ENCODE measurements at places on chromosomes 2 and 18.

DNA sequence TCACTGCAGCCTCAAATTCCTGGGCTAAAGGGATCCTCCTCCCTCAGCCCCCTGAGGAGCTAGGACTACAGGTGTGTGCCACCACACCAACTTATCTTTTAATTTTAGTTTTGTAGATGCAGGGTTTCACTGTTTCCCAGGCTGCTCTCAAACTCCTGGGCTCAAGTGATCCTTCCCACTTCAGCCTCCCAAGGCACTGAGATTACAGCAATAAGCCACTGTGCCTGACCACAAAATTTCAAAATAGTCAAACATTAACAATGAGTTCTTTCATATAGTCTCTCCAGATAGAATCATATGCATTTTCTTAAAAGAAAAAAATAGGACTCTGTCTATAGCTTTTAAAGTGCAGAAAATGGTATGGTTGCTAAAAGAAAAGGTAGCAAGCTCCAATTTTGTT, 24.9 kb upstream of the PID1 start:
- no peak for DNase-seq

- DNase-seq: no peak
Observed at GRCh38 chr2:205463466-205464025, 218.8 kb upstream of the NRP2 start.

DNA sequence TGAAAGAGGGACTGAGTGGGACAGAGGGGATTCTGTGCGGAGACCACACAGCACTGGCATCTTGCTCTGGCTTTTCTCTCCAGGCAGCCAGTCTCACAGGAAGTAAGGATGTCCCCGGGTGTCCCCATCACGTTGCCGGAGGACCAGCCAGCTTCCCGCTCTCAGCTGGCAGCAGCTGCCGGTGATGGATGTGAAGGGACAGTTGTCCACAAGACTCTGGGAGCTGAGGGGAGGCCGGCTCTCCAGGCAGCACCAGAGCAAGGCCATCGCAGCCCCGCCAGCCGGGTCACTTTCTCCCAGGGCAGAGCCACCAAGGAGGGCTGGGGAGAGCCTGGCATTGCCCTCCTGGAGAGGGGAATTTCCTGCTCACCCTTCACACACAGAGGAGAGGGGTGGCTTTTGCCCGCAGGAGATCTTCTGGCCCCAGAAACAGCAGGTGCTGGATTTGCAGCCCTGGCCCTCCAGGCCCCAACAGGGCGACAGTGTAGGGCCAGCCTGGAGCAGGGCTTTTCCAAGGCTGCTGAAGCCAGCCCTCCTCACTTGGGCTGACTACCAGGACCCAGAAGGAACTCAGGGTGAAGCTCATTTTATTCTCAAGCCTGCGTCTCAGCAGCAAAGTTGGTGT, 24.0 kb upstream of the B3GNT7 start:
- DNase-seq: no peak

DNA sequence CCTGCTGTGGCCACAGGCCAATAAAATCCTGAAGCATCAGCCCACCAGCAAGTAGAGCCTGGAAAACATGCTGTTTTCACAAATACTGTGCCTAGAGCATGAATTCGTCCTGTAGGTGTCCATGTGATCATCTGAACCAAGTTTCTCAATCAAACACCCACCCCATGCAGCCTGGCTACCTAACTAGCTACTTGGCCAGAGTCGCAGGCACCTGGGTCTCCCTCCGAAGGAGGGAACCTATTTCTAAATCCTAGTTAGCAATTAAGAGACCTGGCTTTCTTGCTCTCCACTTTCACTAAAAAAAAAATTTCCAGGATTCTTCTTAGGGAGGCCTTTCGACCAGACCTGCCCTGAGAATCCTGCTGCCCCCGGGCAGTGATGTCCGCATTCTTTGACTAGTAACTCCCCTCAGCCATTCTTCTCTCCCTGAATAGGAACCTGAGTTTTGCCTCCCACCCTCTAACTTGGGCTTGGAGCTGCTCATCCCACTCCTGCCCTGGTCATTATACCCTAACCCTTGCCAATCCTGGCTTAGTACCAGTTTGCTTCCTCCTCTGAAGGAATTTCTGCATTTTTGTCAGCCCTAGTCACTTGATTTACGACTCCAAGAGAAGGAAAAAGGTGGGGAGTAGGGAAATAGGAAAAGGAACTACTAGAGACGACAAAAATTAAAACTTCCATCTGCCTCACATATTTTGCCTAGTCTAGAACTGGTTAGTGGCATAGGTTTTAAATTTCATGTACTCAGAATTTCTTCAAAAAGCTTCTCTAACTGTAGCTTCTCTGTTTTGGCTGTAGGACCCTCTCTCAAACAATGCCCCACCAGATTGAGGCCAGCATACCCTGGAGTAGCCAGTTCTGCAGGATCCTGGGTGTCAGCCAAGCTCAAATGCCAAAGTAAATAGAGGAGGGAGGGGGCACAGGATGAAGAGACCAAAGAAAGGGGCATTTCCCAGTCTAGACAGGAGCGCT, 25.4 kb upstream of the TANK start:
- DNase-seq: no peak

- DNase-seq: no peak
Observed at GRCh38 chr2:213149949-213150314, 1.5 kb downstream of the IKZF2 start.

DNA sequence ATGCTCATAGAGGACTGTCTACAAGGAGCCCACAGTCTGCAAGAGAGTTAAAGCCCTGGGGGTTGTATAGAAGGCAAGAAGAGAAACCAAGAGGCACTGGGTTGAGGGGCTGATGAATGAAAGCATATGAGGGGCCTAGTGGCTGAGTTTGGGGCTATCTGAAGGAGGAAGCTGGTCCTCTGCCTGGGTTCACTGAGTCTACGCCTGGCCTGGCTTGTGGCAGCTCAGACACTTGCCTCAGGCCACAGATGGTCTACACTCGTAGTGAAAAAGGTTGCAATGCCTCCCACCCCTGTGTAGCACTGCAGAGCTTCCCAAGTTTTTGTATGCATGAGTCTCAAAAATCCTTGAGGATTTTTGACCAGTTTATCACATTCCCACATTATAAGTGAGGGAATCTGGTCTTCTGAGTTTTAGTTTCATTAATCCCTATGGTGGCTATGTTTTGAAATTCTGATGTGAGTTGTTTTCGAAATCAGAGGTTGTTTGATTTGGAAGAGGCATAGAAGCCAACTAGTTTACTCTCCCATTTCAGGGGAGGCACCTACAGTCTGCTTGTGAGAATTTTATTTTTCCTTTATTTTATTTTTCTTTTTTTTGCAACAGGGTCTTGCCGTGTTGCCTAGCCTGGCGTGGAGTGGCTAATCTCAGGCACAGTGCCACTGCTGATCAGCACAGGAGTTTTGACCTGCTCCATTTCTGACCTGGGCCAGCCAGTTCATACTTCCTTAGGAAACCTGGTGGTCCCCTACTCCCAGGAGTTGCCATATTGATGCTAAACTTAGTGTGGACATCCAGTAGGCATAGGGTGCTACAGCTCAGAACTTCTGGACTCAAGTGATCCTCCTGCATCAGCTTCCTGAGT, 10.0 kb downstream of the MYCN start:
- no peak for DNase-seq

- DNase-seq: no peak
Observed at GRCh38 chr2:188280811-188281222, 10.9 kb upstream of the GULP1 start.
